ENCODE measurements at places on chromosomes 6 and 20. TPM values are rescaled to one million over a fixed set of nuclear protein-coding genes. Genes with fewer than 3 reads are reported as not detected.

Gene WFDC12
- total RNA-seq = not detected

Gene EBF4
- total RNA-seq = not detected

Gene SALL4
- total RNA-seq = under 0.01 TPM

Gene SLC13A3
- not detected for total RNA-seq

Gene TNFRSF6B
- 328 TPM for total RNA-seq

Gene EZR
- 103 TPM for total RNA-seq

Gene KIF25
- not detected for total RNA-seq

Gene HSD17B8
- total RNA-seq = 6.7 TPM

Gene LY6G6F
- total RNA-seq = not detected

Gene PPIL6
- total RNA-seq = not detected

Gene VIP
- 0.15 TPM for total RNA-seq

Gene OR2B6
- not detected for total RNA-seq

Gene MOXD1
- total RNA-seq = 0.07 TPM

Gene TINAG
- total RNA-seq = not detected

Gene AP5S1
- total RNA-seq = 23.5 TPM

Gene HRH3
- total RNA-seq = not detected

Gene THBS2
- 0.67 TPM for total RNA-seq

Gene PRSS16
- not detected for total RNA-seq

Gene RCAN2
- 0.80 TPM for total RNA-seq

All from mammary microvascular endothelial cell (primary cell).